ENCODE measurements at places on chromosomes 1 and 21.

DNA sequence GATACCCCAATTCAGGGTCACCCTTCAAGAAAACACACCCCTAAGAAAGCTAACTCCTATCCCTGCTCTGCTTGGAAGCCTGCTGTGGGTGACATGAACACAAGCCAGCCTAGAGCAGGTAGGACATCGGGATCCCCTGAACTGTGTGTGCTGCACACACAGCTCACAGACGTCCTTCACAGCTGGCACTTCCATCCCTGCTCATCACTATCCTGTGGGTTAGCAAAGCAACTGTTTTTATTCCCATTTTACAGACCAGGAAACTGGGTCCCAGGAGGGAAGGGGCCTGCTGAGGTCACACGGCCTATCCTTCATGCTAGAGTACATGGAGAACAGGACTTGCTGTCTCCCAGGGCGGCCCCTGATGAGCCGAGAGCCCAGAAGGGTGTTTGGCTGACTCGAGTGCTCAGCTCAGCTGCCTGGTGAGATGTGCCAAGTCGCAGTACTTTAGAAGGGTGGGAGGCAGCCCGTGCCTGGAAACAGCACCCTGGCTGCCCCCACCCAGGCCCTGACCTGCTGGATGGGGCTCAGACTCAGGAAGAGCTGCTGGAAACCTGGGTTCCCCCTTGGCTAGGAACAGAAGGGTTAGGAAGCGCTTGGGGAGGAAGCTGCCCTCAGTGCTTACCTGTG is 28.3 kb upstream of the BTG2 start:
- DNase-seq = no peak

DNA sequence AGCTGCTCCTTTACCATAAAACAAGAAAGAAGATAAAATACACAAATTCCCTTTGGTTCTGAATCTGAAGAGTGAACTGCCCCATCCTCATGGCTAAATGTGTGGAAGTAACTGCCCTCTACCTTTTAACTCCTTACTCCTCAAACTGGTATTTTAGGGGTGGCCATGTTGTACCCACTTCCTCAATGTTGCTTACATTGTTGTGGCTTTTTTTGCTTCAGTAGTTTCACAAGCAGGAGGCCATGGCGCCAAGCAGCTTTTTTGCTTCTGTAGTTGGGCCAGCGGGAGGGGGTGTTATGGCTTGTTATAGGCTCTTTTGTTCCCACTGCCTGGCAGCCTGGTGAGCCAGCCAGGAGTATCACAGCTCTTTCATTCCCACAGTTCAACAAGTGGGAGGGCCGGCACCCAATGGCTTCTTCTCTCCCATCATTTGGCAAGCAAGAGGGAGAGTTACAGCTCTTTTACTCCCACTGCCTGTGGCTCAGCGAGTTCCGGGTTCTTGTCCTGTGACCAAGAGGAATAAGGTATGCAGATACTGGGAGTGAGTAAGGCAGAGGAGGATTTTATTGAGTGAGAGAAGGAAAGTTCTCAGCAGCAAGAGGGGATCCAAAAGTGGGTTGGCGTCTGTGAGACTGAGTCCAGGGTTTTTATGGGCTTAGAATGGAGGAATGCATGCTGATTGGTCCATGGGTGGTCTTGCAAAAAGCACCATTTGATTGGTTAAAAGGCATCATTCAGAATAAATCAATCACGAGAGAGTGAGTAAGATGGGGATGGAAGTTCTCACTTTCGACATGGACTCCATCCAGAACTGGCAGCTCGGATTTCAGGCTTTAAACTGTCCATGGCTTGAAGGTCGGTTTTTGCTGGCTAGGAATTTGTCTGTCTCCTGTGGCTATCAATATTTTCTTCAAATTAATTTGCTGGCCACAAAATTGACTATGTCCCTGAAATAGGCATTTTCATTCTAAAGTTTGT is 429.6 kb downstream of the HLX start:
- DNase-seq = no peak

GRCh38 chr1:19122668-19123067 is 87.4 kb downstream of the UBR4 start:
- DNase-seq = peak; percentile 6

- DNase-seq = no peak
Measured at GRCh38 chr1:176605176-176605575, 142.2 kb downstream of the PAPPA2 start.

GRCh38 chr21:25806060-25806459 is 71.3 kb downstream of the GABPA start:
- no peak for DNase-seq

DNA sequence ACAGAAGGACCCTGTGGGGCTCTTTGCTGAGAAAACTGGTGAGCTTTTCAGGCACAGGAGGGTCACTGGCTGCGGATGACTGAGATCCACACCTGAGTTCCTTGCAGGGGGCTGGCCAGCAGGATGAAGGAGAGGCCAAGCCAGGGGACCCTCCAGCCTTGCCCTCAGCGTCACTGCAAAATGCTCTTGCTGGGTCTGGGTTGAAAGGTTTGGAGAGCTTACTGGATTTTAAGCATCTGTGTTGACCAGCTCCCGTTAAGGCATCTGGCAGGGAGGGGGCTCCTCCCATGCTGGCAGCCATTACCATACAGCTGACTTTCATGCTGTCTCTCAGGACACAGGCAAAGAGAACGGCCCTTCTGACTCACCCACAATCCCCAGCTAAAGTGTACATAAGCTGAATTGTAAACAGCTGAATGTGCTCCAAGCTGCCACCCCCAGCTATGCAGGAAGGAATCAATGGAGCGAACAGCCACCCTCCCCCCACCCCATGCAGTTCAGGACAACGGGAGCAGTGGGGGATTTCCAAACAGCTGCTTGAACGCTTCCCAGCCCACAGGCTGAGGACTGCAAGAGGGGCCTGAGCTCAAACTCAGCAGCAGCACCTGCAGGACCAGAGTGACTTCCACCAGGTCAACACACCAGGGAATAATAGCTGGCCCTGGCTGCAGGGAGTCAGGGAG is 21.3 kb upstream of the A3GALT2 start:
- DNase-seq = peak; percentile 98

- DNase-seq = no peak
Measured at GRCh38 chr1:172375211-172375631, 45.3 kb upstream of the C1orf105 start.

- DNase-seq = no peak
Measured at GRCh38 chr1:145796753-145797152, 27.1 kb downstream of the RNF115 start.

GRCh38 chr21:16117331-16117730 is 387.5 kb downstream of the USP25 start:
- DNase-seq = peak; percentile 45

GRCh38 chr1:109721042-109721441 is 9.0 kb downstream of the GSTM5 start:
- DNase-seq = no peak

DNA sequence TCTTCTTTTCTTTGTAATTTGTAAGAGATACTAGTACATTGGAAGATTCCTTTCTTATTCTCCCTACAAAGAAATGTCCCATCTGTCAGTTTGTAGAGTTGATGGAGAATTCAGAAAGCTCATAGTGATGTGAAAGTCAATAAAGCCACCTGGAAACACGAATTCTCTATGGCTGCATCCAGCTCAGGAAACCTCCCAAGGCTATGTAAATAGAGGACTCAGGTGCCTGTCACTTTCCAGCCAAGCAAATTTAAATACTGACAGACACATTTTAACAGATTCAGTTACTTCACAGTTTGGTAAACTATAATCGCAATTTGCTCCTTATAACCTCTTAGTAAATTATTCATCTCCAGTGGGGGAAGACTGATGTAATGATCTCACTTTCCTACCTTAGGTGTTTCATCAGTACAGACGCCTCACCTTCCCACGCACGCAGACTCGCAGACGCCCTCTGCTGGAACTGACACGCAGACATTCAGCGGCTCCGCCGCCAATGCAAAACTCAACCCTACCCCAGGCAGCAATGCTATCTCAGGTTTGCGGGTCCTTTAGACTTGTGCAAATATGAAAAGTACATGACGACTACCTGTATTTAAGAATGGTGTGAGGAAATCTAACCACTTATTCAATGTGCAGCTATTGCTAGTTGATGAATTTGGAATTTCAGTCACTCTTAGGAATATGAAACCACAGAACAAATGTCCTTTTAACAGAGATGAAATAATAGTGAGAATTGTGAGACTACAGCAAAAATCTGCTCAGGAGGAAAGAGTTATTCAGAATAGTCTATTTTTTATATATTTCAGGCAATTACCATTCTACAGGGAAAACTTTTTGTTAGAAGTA is 60.6 kb downstream of the PTPRC start:
- DNase-seq = peak; percentile 25

DNA sequence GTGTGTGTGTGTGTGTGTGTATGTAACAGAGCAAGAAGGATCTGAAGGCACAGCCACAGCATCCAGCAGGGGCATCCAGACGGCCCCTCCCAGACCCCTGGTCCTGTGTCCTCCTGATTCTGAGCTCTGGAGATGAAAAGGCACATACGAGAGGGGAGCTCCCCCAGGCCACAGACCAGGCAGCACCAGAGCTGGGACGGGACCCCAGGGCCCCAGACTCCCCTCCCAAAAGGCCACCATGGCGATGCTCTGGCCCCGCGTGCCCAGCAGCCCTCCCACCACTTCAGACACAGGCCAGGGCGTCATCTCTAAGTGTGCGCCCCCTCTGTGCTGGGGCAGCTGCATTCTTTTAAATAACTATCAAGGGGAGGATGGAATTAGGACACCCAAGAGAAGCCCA is 245.8 kb downstream of the MATN1 start:
- DNase-seq = no peak

- DNase-seq = no peak
Measured at GRCh38 chr1:237211031-237211430, 169.0 kb downstream of the RYR2 start.

- DNase-seq = no peak
Measured at GRCh38 chr21:24200052-24200451, 1407.2 kb downstream of the MRPL39 start.

- no peak for DNase-seq
Measured at GRCh38 chr1:89179343-89179742, 3.5 kb upstream of the GBP7 start.

- no peak for DNase-seq
Measured at GRCh38 chr1:223852337-223852736, 6.6 kb upstream of the TP53BP2 start.

GRCh38 chr1:22763487-22764200 is 53.0 kb downstream of the EPHB2 start:
- DNase-seq = no peak

DNA sequence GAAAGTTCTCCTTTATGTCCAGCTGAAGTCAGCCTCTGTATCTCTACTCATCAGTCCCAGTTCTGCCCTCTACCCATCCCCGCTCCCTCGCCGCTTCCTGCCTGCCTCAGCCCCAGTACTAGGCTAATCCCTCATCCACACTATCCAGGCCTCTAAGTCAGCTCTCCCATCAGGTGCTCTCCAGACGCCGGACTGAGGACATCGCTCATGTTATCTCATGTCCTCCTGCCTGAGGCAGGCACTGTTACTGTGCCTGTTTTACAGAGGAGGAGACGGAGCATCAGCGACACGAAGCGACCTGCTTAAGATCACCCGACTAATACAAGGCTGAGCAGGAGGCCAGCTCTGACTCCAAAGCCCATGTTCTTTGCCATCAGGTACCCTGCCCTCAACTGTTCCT is 57.3 kb upstream of the RUNX3 start:
- DNase-seq = no peak
